Fibroblast of skin of left quadriceps (primary cell): ENCODE measurements at places on chromosomes 11 and 22.

DNA sequence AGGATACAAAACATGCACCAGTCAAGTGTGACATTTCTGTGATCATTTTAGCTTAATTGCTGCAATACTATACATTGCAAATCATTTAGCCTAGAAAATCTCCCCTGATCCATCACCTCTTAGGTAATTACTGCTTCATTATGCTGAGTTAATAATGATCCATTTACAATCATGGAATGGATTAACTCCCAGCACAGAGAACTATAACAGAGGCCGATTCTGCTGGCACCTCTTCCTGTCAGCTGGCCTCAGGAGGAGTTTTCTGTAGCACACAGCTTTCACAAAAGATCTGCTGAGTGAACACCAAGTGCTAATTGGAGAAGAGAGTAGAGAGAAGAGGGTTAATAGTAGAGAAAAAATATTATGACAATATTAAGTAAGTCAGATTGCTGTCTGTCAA, 591.8 kb upstream of the KIRREL3 start:
- DNase-seq = no peak

- DNase-seq = no peak
Measured at GRCh38 chr22:50530877-50531545, 1.2 kb upstream of the TYMP start.

DNA sequence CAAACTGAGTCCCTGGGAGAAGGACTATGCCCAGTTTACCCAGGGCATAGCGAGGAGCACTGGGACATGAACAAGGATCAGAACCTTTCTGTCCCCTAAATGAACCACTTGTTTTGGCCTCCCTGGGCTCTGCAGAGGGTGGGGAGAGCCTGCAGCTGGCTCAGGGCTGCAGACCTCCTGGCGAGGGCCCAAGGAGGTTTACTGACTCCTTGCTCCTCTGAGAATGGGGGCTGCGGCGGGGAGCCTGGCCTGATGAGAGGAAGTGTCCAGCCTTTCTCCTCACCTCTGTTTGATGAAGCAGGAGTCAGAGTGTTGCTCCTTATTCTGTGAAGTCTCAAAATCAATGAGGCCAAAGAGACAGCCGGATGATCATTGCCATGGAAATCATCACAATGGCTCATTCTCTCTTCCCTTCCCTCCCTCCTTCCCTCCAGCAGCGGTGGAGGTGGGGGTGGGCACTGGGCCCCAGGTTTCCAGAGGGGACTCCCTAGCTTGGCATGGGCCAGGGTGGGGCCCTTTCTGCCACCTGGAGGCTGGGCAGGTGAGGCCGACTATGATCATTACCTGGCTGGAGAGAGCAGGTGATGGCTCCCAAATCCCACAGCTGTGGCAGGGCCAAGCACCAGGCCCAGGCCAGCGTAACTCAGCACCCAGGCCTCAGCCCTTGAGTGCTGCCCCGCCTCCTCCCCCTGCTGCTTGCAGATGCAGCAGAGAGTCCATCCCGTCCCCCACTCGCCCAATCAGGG, 169.7 kb downstream of the CEP164 start:
- no peak for DNase-seq

DNA sequence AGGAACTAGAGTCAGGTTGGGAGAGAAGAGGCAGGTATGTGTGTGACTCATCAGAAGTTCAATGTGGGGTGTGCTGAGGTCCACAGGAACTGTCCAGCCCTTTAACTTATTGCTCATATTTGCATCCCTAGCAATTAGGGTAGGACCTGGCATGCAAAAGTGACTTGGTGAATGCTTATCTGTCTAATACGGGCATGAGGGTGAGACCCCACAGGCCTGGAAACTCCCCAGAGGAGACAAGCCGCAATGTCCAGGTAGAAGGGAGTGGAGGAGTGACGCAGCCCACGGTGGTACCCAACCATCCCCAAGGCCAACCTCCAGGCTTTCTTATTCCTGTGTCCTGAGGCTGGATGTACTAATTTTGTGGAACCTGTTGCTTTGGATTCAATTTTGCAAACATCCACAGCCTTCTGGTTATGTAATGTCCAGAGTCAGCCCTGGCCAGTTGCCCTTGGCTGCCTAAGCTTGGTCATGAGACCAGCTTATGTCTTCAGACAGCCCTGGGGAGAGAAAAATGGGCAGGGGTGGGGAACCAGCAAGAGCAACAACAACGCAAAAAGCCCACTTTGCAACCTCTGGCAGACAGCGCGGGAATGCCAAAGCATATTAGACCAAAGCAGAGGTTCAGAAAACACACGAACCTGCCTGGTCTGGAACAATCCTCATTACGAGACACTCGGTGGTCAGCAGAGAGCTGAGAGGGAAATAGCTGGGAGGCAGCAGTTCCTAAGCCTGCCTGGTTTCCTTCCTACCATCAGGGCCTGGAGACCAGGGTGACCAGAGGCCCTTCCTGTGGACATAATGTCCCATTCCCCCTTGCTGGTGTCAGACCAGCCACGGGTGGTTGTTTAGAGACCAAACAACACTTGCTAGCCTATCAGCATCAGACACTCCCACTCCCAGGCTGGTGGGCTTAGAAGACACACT, 49.3 kb downstream of the TIMP3 start:
- no peak for DNase-seq

DNA sequence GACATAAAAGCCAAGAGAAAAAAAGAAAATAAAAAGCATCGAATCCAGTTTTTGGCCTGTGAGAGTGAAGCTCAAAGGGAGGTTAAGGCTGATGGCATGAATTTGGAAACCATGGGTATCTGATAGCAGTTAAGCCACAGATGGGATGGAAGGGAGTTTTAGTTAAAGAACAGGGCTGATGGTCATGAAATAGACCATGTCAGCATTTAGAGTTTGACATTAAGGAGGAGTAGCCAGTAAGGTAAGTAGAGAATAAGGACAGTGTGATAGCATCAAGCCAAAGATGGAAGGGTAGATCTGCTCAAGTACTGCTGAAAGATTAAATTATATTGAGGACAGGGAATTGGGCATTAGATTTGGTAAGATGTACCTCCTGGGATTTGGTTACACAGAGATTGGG, 826.5 kb downstream of the NTM start:
- no peak for DNase-seq

DNA sequence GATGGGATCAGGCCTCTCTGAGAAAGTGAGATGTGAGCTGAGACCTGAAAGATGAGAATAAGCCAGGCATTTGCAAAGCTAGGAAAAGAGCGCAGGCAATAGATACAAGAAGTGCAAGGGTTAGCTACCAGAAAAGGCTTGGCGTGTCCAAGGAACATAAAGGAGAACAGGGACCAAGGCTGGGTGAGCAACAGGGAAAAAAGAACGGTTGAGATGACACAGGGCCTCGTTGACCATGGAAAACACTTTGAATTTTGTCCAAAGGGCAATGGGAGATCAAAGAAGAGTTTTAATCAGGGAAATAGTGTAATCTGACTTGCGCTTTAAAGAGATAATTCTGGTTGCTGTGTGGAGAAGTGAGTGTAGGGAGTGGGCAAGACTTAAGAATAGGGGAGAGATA, 35.0 kb downstream of the RAB30 start:
- DNase-seq = no peak

- no peak for DNase-seq
Measured at GRCh38 chr22:17638182-17638431, 450 bp upstream of the BCL2L13 start.

DNA sequence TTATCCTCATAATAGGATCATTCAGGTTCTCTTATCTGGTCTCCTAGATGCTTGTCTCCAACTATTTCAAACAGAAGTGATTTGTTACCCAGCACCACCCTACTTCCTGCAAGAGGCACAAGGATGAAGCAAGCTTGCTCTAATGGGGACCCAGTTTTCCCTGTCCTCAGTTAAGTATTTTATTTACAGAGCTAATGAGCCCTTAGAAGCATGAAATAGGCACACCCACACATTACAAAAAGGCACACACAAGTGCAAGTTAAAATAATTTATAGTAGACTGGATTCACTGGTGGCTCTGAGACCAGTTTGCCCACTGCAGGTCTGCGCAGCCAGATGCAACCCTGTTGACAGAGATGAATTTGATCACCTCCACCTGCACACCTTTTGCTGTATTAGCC, 167.5 kb downstream of the KIRREL3 start:
- no peak for DNase-seq

- no peak for DNase-seq
Measured at GRCh38 chr11:64866173-64866491, 12.3 kb downstream of the EHD1 start.

DNA sequence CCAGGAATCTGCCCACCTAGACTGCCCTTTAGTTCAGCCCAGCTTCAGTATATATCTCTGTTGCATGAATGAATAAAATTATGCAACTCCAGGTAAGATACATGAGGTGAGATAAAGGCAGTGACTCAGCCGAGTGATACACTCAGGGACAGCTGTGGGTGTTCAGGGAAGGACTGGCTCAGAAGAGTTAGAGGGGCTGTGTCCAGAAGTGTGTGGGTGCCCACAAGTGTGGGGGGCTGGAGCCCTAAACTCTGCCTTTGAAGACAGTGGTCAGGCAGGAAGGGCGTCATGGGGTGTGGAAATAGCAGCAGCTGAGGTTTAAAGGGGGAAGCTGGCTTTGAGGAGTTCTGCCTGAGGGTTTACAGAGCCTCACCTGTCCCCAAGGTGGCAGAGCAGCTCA, 8.3 kb downstream of the FTH1 start:
- no peak for DNase-seq

- DNase-seq = no peak
Measured at GRCh38 chr11:44858796-44859527, 91.7 kb downstream of the TP53I11 start.

DNA sequence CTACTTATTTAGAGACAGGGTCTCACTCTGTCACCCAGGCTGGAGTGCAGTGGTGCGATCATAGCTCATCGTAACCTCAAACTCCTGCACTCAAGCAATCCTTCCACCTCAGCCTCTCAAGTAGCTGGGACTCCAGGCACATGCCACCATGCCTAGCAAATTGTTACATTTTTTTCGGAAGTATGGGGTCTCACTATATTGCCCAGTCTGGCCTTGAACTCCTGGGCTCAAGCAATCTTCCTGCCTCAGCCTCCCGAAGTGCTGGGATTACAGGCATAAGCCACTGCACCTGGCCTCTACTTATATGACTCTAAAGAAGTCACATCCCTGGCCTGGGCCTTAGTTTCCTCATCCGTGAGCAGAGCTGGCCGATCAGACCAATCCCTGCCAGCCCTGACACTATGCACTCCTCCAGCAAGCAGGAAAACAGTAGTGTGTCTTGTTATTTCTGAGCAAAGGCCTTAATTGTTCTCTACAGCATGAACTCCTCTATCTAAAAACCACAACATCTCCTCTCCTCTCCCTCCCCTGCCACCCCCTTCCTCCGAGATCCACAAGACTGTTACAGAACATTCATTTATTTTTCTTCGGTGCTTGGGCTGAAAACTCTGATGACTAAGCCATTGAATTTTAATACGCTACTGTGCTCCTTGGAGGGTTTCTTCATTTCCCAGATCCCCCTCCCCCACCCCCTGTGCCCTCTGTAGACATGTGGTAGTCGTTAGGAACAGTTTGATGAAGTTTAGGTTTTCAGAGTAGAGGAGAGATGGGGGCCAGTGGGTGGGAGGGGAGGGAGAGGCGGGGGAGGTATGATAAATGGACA, 91.5 kb downstream of the ABTB2 start:
- peak; percentile 97 for DNase-seq

GRCh38 chr11:14242187-14242586, 116.8 kb downstream of the RRAS2 start:
- DNase-seq = no peak

GRCh38 chr11:25529572-25529971, 802.4 kb upstream of the ANO3 start:
- DNase-seq = no peak

DNA sequence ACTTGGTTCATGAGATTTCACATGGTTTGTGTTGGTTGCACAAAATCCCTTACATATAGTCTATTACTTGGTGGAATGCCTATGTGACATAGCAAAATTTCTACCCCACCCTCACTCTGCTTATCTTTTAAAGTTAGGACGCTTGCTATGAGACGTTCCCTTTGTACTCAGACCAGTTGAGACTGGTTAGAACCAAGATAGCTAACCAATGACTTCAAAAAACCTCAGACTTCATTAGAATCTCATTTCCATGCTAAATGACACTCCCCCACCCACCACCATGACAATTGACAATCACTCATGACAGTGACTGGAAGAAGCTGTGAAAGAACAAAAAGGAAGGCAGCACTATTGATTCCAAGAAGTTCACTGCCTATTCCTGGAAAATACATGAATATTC, 313.6 kb downstream of the ETS1 start:
- no peak for DNase-seq

GRCh38 chr11:17244046-17244445, 32.5 kb upstream of the NUCB2 start:
- no peak for DNase-seq

DNA sequence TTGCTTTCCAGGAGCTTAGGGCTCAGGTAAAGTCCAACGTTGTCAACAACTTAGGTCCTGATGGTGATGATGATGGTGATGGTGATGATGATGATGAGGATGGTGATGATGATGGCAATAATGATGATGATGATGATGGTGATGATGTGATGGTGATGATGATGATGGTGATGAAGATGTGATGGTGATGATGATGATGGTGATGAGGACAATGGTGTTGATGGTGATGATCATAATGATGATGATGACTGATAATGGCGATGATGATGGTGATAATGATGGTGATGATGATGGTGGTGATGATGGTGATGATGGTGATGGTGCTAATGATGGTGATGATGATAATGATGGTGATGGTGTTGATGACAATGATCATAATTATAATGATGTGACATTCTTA, 750.2 kb downstream of the TBC1D22A start:
- no peak for DNase-seq

GRCh38 chr11:35722641-35723040, 60.1 kb downstream of the TRIM44 start:
- no peak for DNase-seq

DNA sequence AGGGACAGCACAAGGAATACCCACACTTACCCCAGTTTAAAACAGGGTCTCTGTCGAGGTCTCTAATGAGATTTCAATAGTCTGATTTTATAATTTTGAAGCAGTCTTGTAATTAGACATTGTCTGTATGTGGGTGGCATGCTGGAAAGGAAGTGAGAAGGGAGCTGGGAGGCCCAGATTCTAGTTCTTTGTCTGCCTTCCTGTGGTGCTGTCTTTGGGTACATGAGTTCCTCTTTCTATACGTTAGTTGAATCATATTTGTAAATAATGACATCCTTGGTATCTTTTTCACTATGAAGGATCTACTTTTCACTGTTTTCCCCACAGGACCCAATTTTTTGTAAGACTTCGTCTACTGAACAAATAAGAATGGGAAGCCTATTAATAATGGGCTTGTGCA, 42.0 kb upstream of the TENM4 start:
- DNase-seq = no peak

DNA sequence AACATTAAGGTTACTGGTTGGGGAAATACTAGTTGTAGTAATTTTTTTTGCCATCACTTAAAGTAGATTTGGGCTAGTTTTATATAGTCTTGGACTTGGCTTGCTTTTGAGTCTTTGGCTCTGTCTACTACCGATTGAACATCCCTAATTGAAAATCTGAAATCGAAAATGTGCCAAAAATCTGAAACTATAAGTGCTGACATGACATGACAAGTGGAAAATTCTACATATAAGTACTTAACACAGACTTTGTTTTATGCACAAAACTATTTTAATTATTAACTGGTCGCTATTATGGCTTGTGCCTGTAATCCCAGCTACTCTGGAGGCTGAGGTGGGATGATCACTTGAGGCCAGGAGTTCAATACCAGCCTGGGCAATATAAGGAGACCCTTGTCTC, 22.5 kb downstream of the RNF169 start:
- DNase-seq = no peak

GRCh38 chr11:77402218-77402556, 71.7 kb downstream of the PAK1 start:
- DNase-seq = no peak

GRCh38 chr22:48741540-48741939, 1086.1 kb downstream of the BRD1 start:
- no peak for DNase-seq
